ENCODE measurements at places on chromosomes 1 and 21.

GRCh38 chr1:23525558-23526250 is 5.3 kb downstream of the E2F2 start:
- DNase-seq: no peak

DNA sequence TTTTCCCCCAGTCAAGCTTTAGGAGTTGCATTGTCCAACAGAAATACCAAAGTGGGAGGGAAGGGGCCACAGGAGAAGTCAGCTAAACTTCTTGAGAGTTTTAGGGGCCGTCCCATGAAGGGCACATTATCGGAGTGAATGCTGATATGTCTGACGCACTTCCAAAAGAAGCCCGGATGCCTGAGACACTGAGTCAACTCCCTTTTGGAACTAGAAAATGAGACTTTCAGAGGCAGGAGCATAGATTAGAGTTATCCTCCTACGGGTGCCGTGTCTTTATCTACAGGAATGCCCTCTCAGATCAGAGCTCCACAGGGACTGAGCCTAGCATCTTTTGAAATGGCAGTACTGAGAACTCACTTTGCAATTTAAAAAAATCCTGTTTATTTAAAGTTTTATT is 13.1 kb downstream of the ACTN2 start:
- DNase-seq: no peak

DNA sequence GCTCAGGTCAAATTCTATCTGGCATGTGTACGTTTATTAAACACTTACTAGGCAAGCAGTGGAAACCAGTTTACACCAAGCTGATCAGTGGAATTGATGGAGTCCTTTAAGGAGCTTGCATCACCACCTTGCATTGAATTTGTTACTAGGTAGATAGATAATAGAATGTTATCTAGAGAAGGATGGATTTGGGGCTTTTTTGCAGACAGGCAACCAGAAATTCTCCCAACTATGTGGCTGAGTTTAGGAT is 44.9 kb downstream of the HHAT start:
- no peak for DNase-seq

DNA sequence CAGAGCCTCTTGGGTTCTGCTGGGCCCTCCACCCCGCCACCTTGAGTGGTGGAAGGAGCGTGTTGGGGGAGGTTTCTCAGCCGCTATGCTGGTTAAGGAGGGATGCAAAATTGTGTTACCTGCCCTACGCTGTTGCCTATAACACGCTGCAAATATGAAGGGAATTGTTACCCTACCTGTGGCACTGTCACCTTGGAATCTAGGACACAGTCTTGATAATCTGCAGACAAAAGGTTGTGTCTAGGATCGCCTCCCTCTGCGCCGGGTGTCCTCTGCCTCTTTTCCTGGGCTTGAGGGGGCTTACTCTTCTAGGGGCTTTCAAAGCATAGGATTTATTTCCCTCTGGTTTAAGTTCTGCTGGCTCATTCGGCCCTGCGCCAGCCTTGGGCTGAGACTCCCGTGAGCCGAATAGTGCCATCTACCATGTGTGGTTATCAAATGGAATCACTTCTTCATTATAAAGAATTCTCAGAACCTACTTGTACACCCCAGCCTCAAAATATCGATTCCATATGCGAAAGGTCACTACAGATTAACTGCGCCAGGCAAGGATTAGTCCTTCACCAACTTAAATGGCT is 697 bp downstream of the SLC22A15 start:
- no peak for DNase-seq

DNA sequence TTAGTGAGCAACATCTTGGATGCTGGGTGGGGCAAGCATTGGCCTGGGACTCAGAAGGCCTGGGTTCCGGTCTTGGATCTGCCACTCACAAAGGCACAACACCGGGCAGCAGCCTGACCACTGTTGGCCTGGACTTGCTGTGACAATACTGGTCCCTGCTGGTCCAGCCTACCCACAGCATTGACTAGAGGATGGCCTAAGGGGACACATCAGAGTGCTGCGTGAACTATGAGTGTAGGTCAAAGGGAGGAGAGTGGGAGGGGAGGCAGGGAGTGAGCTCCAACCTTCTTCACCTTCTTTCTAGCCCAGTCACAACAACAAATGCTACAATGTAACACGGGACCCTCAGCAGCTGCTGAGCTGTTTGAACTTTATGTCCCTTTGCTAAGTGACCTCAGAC is 31.1 kb downstream of the TMEM50A start:
- no peak for DNase-seq

DNA sequence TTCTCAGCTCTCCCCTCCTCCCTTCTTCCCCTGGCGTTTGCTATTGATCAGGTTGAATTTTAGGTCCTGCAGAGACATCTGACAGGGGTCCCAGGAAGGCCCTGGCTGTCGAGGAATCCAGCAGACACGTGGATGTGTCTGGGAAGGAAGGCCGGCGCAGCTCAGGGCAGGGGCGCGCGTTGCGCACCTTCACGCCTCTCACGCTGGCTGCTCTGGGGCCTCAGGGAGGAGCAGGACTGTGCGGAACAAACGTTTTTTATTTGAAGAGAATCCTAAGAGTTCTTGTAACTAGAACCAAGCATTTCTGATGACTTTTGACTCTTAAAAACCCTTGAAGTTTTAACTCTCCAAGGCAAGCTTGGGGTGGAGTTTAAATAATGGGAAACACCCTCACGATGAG is 54.2 kb downstream of the SLC37A1 start:
- DNase-seq: no peak

DNA sequence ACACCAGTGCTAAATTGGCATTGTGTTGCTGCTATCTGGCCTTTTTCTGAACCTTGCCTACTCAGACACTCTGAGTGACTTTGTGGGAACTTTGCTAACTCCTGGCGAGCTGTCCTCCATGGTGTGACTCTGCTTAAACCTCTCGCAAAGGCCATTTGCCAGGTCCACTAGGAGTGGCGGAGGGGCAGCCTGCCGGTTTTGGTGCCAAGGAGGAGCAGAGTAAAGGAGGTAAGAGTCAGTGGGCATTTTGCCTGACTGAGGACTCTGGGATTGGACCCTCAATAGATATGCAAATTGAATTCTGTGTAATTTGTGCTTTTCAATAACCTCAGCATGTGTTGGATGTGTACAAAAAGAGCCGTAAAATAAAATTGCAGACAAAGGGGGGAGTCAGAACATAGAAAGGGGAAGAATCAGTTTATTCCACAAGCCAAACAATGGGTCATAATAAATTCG is 386.6 kb upstream of the NFIA start:
- DNase-seq: no peak

DNA sequence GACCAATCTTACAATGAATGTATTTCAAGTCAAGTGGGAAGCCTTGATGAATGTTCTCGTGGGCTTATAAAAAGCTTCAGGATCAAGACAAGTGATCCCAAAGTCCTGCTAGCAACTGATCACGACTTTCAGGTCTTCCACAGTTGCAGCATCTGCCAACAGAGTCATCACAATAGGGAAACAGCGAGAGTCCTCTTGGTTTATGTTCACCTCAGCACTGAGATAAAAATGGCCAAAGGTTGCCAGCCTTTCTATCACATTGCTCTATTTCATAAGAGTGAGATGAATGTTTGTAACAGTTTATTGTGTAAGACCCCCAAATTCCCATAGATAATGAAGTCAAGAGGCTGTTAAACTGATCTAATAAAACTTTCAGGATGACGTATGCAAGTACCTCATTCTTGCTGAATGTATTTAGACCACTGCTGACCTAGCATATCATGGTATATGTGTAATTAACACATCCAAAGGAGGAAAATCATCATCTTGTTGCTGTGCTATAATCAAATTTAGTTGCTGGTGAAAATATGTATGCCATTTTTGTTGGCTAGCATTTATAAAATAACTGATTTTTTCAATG is 150.6 kb downstream of the TGFBR3 start:
- DNase-seq: no peak

- DNase-seq: no peak
Measured at GRCh38 chr1:97351846-97352245, 569.0 kb downstream of the DPYD start.

- no peak for DNase-seq
Measured at GRCh38 chr1:231879296-231879695, 252.7 kb downstream of the DISC1 start.

Data from tibial nerve (tissue), 4 donors.